ENCODE measurements at places on chromosomes 13 and 19.

DNA sequence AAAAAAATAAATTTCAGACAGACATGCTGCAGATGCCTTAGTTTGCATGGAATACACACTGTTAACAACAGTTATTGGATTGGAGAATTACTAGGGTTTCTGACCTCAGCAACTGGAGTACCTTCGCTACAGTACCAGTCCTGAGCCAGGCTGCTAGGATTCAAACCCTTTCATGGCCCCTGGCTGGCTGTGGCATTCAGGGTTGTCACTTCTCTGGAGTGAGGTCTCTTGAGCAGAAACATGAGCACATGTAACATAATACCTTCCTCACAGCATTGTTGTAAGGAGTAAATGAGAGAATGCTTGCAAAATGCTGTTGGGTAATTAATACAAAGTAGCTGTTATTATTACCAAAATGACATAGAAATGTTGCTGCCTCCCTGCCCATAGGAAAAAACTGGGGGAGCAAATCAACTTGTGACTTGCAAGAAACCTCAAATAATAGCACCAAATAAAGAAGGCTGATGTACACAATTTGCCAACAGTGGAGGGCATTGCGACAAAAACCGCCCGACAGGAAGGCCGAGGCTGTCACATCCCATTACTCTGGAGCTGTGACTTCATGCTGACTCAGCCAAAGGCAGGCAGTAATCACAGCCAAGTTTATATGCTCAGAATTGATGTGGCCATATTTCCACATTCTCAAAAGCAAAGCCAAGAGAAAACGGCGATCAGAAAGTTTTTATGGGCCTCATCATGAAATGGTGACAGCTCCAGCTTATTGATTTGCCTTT is 100.4 kb downstream of the RFC3 start:
- DNase-seq, result peak; percentile 64

GRCh38 chr19:19032420-19033175 is 719 bp downstream of the SUGP2 start:
- no peak for DNase-seq

- DNase-seq, result no peak
These were observed 23.2 kb upstream of the MAB21L1 start for GRCh38 chr13:35499676-35500075.

- no peak for DNase-seq
These were observed 16.3 kb upstream of the KIR3DL3 start for GRCh38 chr19:54707962-54708361.

DNA sequence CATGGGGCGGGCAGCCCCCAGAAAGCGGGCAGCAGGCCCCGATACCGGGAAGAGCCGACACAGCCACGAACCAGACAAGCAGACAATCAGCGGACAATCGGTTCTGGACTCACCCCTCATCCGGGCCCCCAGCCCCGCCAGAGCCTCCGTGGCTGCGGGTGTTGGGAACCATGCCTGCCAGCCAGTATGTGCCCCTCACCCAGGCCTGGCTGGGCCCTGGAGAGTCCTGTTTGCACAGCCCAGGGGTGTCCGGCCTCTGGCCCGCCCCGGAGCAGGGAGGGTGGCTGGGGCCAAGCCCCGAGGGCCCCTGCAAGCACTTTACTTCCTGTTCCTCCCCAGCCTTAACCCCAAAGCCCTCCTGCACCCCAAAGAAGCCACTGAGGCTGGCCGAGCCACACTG is 7.8 kb downstream of the PODNL1 start:
- DNase-seq, result no peak

DNA sequence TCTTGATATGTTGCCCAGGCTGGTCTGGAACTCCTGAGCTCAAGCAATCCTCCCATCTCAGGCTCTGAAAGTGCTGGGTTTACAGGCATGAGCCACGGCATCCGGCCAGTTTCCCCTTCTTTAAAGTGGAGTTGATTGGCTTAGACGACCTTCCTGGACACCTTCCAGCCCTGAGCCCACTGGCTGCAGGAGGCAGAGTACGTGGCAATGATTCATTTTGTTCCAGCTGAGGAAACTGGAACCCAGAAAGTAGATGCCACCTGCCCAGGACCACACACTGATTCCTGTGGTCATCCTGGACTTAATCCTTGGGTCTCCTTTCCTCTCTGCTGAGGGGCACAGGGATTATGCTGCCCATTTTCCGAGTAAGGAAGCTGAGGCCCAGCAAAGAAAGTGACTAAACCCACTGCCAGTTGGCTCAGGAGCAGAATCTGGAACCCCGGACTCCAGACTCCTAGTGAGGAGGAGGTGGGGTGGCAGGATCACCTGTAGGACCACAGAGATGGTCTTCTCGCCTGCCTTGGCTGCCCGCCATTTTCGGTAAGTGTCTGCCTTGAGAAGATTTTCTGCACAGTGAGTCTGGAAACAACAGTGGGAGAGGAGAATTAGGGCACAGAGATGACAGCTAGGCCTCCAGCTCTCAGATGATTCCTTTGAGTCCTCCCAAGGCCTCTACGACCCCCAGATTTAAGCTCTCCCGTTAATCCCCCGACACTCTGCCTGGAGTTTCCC is 737 bp downstream of the XRCC1 start:
- no peak for DNase-seq

- DNase-seq, result no peak
These were observed 274.4 kb downstream of the TDRD3 start for GRCh38 chr13:60671386-60671785.

- no peak for DNase-seq
These were observed 2.7 kb downstream of the CLEC4G start for GRCh38 chr19:7729211-7729610.

- no peak for DNase-seq
These were observed 3.3 kb downstream of the FCGRT start for GRCh38 chr19:49515767-49516166.

DNA sequence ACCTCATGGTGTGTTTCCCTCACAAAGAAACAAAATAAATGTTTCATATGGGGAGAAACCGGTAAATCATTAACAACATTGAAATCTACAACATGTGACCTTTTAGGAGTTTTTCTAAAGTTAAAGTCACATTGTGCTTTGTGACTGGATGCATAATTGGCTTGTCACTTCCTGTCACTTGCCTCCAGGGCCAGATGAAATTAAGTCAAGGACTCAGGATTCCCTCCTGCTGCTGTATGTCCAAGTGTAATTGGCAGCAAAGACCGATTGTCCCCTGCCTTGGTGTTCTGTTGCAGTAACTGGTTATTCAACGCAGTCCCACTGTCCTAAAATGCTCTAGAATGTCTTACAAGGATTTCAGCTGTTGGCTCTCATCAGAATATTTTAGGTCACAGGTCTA is 448.2 kb downstream of the LIG4 start:
- no peak for DNase-seq

DNA sequence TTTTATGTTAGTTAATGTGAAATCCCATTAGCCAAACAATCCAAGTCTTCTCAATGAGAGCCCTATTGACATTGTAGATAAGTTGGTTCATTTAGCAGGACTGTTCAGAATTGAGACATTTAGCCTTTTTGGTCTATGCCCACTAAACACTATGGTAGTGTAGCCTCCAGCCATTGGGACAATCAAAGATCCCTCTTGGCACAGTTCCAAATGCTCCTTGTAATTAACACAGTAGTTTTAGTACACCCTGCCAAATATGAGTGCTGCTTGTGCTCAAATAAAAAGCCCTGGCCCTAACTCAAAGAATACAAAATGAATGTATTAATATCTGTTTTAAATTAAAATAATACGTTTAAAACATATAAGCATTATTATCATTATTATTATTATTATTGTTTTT is 15.4 kb upstream of the FAM216B start:
- DNase-seq, result no peak

- no peak for DNase-seq
These were observed 13.6 kb downstream of the CCNA1 start for GRCh38 chr13:36445891-36446351.

DNA sequence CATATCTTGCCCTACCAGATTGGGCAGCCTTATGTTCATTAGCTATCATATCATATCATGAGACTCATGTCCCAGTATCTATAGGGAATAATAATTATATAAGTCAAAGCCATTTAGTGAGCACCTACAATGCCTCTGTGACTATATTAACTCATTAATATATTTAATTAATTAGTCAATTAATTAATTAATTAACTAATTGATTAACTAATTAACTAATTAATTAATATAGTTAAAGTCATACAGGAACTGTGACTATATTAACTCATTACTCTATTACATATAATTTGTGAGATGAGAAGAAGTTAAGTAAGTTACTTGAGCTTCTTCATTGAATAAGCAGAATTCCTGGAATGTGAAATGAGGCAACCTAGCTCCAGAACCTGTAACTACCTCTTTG is 588.3 kb upstream of the SLITRK1 start:
- DNase-seq, result no peak

GRCh38 chr13:107065036-107065435 is 497.1 kb upstream of the ARGLU1 start:
- no peak for DNase-seq

- DNase-seq, result peak; percentile 78
These were observed 12.9 kb downstream of the CARM1 start for GRCh38 chr19:10884274-10884673.

DNA sequence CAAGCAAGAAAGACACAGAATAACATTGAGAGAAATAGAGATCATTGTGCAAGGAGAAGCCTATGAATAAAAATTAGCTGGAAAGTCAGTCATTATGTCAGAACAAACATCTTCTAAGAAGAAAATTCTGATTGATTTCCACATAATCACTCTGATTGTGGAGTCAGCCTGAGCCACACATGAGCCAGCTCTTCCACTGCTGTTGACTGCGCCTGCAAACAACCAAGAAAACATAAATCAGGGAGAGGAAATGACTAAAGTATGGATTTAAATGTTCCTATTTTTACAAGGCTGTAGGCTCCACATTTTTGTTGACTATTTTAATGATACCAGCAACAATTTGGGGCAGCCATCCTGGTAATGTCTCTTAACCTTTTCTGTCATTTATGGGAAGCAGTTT is 962.3 kb downstream of the EFNB2 start:
- no peak for DNase-seq

- DNase-seq, result no peak
These were observed 15.7 kb downstream of the RANBP3 start for GRCh38 chr19:5961969-5962945.

DNA sequence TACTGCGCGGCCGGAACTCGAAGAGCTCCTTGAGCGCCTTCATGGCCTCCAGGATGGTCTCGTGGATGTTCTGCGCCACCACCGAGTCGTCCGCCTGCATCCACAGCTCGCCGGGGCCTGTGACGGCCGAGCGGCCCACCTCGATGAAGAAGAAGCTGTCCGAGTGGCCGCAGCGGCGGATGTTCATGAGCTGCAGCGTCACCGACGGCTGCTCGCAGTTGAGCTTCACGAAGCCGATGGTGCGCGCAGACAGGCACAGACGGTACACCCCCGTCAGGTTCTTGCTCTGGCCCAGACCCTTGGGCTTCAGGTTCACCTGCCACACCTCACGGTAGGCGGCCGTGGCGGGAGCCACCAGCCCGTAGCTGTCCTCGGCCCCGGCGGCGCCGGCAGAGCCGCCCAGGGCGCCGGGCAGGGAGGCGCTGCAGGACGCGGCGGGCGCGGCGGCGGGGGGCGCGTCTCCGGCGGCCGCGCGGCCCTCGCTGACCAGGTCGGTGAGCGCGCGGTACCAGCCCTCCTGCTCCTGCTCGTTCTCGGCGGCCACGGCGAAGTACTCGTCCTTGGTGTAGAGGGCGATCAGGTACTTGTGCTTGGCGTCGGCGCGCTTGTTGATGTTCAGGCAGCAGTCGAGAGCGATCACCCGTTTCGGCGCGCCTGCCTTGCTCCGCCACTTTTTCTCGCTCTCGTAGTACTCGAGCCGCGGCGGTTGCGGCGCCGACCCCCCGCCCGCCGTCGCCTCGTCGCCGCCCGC is 1.1 kb downstream of the IRS2 start:
- no peak for DNase-seq

DNA sequence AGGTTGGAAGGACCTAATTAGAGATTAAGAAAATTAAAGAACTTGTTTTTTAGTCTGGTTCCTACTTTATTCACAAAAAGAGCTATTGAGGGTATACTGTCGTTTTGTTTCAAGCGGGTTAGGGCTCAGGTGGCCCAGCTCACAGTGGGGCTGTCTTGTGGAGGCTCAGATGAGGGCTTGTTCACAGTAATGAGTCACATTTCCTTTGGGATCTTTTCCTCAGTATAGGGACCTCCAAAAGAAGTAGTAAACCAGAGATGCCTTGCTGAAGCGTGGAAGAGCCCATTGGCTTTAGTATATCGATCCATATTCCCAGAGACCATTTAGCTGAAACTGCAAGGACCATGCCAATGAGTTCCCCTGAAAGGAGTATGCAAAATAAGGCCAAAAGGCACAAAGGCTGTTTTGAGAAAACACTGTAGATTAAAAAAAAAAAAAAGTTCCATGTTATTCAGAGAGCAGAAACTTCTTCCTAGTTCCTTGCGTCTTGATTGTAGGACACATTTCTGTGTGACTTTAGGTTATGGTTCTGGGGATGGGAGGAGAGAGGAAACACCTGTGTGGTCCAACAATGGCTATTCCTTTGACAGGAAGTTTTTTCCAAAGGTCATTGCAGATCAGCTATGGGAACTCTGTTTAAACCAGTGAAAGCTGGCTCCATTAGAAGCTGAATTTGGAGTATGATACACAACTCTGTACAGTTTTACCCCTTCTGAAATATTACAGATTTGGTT is 32.8 kb upstream of the GPI start:
- DNase-seq, result no peak

DNA sequence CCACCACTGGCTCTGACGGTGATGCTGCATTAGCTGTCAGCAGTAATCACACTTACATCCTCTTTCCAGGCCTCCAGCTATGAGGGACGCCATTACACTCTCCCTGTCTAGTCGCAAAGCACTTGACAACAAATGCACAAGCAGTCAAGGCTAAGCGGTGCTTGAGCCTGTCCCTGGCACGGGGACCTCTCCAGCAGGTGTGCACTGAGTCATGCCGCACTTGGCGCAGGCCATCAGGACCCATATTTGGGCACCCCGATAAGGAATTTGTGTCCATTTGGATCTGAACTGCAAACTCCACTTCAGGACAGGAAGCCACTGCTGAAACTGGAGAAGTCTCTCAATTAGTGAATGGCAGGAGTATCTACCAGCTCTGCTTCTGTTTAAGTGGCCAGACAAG is 301.9 kb upstream of the OBI1 start:
- no peak for DNase-seq

DNA sequence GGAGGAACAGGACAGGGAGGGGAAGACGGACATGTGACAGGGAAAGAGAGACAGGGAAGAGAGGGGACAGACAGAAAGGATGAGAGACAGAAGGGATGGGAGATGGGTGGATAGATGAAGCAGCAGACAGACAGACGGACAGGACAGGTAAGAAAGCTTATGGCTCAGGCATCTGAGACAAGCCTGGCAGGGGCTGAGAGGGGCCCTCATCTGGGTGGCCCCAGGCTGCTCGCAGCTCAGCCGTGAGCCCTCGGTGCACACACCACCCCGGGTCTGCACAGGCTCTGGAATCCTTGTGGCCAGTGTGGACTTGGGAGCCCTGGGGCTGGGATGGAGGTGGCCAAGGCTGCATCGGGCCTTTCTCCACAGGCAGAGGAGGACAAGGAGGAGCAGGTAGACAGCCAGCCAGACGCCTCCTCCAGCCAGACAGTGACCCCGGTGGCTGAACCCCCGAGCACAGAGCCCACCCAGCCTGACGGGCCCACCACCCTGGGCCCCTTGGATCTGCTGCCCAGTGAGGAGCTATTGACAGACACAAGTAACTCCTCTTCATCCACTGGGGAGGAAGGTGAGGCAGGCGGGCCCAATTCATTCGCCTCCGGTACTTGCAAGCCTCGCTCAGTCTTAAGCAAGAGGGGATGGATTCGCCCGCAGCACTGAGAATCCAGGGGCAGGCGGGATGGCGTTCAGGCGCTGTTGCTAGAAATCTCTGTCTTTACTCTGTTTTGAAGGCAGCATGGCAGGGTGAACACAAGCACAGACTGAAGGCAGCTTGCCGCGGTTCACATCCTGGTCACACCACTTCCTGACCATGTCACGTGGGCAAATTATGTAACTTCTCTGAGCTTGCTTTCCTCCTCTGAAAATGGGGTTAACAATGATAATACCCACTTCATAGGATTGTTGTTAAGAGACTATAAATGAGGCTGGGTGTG is 14.0 kb downstream of the GRAMD1A start:
- no peak for DNase-seq

All from amniotic stem cell (primary cell).